Placental epithelial cell (primary cell): ENCODE measurements at places on chromosomes 1 and 21. TPM values are rescaled to one million over a fixed set of nuclear protein-coding genes. Genes with fewer than 3 reads are reported as not detected.

The TTC24 gene
- total RNA-seq = not detected in 2 replicates

The CD2 gene
- total RNA-seq = not detected in 2 replicates

The CCDC17 gene
- 2.4 and 2.6 TPM in 2 replicates for total RNA-seq

The OR2T33 gene
- under 0.01 and 0.54 TPM in 2 replicates for total RNA-seq

The IVL gene
- 0.54 and 0.79 TPM in 2 replicates for total RNA-seq

The TOMM20 gene
- 64.4 and 75.0 TPM in 2 replicates for total RNA-seq

The TPTE gene
- total RNA-seq = 0.22 TPM in 1 of 2 replicates, not detected in the other

The FCRL1 gene
- total RNA-seq = not detected in 2 replicates
